ENCODE measurements at places on chromosomes 2 and 18.
A peak's percentile ranks its signal among the peaks of the same experiment; 100 is the strongest.

DNA sequence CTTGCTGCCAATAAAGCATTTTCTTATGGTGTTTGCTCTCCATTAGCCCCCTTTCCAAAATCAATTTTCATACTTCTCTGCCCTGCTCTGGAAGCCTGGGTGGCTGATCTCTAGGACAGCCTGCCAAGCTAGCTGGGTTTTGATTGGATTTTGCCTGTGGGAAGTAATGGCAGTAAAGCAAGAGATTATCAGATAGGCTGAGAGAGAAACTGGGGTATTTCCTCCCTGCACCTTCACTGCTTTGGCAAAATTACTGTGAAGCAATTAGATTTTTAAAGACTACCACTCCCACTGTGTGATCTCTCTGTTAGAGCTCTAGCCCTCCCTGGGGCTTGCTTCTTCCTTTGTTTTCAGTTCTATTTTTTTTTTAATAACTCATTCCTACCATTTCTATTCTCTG lies 223.8 kb downstream of the DLGAP1 start:
- no peak for DNase-seq

- DNase-seq, result no peak
Measured at GRCh38 chr2:230411570-230412370, 4.2 kb upstream of the SP100 start.

GRCh38 chr18:50312296-50313030 lies 25.0 kb upstream of the CXXC1 start:
- DNase-seq, result no peak

GRCh38 chr2:9821805-9822445 lies 21.3 kb upstream of the TAF1B start:
- no peak for DNase-seq

DNA sequence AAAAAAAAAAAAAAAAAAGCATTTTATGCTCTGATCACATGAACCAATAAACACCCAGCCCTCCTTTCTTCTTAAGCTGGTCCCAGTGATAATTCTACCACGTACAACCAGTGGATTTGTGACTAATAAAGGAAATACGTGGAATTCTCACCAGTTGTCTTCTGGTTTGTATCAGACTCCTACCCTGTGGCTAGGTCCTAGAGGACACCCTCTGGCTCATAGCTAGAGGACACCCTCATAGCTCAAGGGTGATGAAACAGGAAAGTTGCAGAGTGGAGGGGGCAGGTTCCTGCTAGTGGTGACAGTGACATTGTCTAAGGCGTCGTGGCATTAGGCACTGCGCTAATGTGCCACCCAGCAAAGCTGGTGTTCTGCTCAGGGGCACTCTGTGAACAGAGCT lies 167.8 kb downstream of the BCL11A start:
- DNase-seq, result no peak

- peak; percentile 9 for DNase-seq
Measured at GRCh38 chr18:49135877-49136276, 185.1 kb upstream of the SMAD7 start.

- DNase-seq, result no peak
Measured at GRCh38 chr2:39855856-39856255, 76.8 kb upstream of the THUMPD2 start.

DNA sequence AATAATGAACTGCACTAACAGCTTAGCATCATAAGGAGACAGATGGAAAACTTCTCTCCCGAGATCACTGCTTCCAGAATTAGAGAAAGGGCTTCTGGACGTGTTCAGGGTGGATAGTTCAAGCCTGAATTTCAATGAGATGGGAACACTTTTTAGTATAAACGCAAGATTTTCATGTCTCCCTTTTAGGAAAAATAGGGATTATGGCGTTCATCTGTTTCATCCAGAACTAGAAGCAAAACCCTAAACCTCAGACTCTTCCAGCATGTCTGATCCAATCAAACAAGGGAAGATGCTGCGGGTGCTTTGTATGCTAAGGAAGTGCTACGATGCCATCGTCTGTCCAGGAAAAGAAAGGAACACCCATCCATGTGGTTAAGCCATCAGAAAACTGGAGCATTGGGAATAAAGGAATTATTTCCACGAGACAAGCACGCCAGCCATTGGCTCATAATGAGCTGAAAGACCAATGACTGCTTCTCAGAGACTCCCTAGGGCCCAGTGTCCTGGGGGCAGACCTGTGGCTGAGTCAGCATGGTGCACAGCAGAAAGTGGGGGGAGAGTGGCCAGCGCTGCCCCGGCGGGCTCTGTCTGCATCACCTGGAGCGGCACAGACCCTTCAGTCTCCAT lies 65.9 kb upstream of the AFF3 start:
- DNase-seq, result no peak

GRCh38 chr2:4914551-4914950 lies 777.6 kb upstream of the SOX11 start:
- DNase-seq, result no peak

DNA sequence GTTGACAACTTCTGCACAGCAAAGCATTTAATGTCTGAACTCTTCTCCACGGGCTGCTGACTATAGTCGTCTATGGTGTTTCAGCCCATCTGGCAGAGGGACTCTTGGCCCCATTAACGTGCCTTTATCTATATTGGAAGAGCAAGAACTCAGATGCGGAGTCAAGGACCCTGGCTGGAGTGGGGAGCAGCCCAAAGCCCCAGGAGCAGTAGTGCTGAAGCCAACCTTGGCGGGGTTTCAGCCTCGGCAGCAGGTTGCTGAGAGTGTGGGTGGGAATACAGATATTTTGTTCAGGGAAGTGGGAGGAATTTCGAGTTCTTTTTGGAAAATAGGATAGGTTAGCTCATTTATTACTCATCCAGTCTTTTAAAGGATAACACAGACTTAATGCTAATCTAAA lies 34.2 kb downstream of the TMEM17 start:
- DNase-seq, result peak; percentile 16

- DNase-seq, result no peak
Measured at GRCh38 chr2:230781130-230781797, 68.6 kb downstream of the CAB39 start.

GRCh38 chr18:60413944-60414547 lies 41.5 kb upstream of the MC4R start:
- no peak for DNase-seq

- no peak for DNase-seq
Measured at GRCh38 chr18:49459404-49460171, 857 bp downstream of the DYM start.

DNA sequence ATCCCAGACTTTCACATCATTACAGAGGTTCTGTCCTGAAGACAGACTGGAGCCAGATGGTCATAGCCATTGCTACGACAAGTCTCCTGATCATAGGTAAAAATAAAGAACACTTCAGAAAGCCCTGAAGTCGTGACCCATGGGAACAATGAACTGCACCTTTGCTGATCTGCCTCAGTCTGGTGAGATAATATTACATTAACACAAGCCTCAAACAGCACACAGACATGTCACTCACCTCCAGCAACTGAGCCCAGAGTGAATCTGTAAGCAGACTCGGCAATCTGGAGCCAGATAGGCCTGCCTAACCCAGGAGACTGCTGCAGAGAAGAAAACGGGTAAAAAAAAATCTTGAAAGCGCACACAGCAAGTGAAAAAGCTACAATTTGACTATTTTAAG lies 79.2 kb downstream of the SLC25A12 start:
- no peak for DNase-seq

DNA sequence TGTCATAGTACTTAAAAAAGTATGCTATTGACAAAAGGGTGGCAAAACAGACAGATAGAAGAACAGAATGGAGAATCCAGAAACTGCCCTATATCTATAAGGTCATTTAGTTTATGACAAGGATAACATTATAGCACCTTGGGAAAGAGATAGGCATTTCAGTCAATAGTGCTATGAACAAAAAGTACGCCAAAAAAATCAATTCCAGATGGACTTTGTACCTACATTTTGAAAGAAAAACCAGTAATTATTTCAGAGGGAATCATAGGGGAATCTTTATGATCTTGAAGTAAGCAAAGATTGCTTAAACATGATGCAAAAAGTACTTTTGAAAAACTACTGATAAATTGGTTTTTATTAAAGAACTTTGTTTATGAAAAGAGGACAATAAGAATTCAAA lies 59.9 kb upstream of the SETBP1 start:
- DNase-seq, result no peak

DNA sequence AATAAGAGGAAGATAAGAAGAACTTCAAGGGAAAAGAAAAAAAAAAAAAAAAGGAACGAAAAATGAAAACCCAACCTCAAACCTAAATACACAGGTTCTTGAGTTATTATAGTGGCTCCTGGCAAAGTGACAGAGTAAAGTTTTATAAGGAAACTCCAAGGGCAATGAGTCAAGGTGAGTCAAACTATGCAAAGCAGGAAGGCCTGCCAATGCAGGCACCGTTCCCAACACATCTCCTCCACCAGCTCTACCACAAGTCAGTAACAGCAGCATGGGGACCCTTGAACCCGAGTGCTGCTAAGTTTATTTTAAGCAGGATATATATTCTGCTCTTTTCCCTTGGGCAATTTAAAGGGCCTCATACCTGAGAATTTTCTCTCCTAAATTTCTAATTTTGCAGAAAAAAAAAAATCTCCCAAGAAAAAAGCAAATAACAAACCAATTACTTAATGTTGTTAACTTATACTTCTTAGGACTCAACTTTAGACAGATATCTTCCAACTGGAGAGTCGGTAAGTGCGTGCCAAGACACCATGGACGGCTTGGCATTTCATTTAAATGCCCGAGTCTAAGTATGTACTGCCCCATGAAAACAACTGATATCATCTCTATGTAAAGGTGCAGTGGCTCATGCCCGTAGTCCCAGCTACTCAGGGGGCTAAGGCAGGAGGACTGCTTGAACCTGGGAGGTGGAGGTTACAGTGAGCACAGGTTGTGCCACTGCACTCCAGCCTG lies 75.7 kb upstream of the TFCP2L1 start:
- no peak for DNase-seq

DNA sequence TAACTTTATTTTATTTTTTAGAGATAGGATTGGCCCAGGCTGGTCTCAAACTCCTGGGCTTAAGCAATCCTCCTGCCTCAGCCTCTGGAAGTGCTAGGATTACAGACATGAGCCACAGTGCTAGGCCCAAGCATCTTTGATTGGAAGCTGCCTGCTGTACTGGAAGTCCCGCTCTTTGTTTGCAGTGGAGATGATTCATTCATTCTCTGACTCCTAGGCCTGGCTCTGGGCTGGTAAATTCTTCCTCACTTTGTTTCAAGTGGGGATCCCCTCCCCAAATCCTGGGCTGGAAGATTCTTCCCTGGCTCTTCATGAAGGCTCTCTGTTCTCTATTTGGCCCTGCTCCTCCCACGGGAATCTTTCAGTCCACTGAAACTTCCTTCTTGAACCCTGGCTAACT lies 81.9 kb downstream of the NEURL3 start:
- DNase-seq, result no peak

DNA sequence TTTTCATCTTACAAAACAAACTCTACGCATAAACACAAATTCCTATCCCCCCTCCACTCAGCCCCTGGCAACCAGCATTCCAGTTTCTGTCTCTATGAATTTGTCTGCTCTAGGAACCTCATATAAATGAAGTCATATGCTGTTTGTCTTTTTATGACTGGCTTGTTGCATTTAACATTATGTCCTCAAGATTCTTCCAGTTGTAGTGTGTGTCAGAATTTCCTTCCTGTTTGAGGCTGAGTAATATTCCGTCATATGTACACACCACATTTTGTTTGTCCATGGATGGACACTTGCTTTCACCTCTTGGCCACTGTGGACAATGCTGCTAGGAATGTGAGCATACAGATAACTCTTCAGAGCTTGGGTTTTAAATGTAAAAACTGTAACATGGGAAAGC lies 272.1 kb downstream of the GBX2 start:
- DNase-seq, result no peak

- no peak for DNase-seq
Measured at GRCh38 chr2:21392649-21393048, 268.9 kb downstream of the TDRD15 start.

DNA sequence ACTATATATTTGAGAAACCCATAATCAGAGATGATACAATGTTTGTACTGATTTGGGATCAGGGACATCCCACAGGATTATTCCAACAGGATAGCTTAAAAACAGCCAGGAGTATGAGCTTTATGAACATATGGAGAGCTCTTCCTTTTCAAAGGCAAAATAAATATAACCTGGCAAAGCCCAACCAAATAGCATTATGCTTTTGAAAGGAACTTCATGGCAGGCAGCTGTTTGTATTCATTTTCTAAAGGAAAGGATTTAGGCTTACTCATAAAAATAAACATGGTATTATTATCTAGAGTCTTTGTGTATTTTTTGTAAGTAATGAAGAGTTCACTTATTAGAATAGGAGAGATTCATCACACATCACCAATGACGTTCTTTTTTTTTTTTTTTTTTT lies 44.4 kb downstream of the CCDC195 start:
- peak; percentile 56 for DNase-seq

- DNase-seq, result no peak
Measured at GRCh38 chr18:905307-905947, 756 bp downstream of the ADCYAP1 start.

DNA sequence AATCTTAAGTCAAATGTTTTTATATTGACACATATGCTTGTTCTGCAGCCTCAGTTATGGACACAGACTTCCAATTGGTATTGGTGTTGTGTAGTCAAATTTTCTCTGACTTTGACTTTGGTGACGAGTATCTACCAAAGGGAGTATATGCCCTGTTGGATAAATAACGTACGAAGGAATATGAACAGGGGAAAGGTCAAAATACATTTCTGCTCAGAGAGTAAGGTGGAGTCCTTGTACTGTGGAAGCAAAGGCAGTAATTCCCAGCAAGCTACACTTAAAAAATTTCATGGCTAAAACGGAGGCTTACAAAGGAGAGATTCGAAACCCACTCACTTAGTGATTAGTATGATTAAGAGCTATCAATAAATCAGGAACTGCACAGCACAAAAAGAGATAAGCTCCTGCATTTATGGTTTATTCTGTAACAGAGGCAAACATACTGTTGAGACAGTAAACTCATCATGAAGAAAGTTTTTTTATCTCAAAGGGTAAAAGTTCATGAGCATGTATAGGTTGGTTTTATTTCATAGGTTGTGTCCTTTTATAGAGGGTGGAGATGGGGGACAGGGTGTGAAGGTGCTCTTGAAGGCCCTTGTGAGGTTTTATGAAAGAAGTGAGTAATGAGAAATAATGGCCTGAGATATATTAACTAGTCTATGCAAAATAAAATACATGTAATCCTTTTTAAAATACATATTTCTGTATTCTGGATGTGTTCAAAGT lies 142.7 kb downstream of the CD226 start:
- DNase-seq, result no peak

- no peak for DNase-seq
Measured at GRCh38 chr2:224927646-224928173, 114.6 kb downstream of the DOCK10 start.

DNA sequence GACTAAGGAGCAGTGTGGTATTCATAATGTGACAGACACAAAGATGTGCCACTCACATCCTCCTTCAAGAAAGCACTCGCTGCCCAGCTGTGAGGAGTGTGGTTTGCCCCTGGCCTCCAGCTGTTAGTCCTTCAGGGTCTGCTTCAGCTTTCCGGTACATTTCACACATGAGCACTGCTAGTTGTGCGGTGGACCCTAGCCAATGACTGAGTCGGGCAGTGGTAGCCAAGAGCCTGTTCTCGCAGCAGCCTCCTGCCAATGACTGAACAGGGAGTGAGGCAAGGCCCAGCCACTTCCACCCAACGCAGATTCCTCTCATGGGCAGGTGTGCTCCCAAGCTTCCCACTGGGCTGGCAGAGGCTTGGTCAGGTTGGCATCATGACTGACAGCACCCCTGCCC lies 254.3 kb downstream of the RBM43 start:
- DNase-seq, result peak; percentile 54

Data from NCI-H446 treated with DMSO at 0.1 percent for 48 hours (cell line).